Activated T-helper 1 cell treated with anti-CD3 and anti-CD28 coated beads, Interleukin-2, amount 50 U/mL, for 16 hours (primary cell): ENCODE measurements at places on chromosomes 4 and X.
A peak's percentile ranks its signal among the peaks of the same experiment; 100 is the strongest.

DNA sequence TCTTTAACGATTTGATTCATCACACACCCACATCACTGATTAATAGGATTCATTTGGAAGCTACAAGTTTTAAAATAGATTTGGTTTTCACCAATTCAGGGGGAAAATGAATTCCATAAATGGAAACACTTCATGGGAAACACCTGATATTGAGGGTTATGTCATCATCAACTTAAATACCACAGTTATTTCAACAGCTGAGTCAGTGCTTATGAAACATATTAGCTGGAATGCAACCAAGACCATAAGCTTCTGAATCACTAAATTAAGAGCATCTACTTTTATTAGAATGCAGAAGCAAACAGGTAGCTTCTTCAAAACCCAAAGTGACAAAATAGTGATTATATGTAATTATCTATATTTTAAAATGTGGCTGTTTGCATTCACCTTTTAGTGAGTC is 207.8 kb upstream of the DCAF8L1 start:
- DNase-seq = no peak

- peak; percentile 18 for DNase-seq
These were observed 2.7 kb upstream of the TIMP1 start for GRCh38 chrX:47579537-47579936.

DNA sequence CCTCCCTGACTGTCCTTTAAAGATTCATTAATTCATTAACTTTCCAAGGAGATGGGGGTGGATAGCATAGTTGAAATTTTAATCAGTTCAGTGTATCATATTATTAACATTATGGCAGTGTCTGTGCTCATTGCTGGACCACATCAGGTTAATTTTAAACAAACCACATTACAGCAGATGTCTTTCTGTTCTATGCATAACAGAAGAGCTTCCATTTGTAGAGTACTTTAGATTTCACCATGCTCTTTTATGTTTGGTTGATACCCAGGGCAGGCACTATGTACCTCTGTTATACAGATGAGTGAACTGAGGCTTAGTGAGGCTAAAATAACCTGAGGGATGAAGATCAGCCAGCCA is 41.1 kb downstream of the AFF2 start:
- no peak for DNase-seq

GRCh38 chr4:140807491-140808252 is 51.5 kb upstream of the TBC1D9 start:
- DNase-seq = no peak

- DNase-seq = no peak
These were observed 39.3 kb upstream of the NHSL2 start for GRCh38 chrX:71871367-71871766.

- no peak for DNase-seq
These were observed 6.7 kb downstream of the SPATA4 start for GRCh38 chr4:176188654-176189053.

DNA sequence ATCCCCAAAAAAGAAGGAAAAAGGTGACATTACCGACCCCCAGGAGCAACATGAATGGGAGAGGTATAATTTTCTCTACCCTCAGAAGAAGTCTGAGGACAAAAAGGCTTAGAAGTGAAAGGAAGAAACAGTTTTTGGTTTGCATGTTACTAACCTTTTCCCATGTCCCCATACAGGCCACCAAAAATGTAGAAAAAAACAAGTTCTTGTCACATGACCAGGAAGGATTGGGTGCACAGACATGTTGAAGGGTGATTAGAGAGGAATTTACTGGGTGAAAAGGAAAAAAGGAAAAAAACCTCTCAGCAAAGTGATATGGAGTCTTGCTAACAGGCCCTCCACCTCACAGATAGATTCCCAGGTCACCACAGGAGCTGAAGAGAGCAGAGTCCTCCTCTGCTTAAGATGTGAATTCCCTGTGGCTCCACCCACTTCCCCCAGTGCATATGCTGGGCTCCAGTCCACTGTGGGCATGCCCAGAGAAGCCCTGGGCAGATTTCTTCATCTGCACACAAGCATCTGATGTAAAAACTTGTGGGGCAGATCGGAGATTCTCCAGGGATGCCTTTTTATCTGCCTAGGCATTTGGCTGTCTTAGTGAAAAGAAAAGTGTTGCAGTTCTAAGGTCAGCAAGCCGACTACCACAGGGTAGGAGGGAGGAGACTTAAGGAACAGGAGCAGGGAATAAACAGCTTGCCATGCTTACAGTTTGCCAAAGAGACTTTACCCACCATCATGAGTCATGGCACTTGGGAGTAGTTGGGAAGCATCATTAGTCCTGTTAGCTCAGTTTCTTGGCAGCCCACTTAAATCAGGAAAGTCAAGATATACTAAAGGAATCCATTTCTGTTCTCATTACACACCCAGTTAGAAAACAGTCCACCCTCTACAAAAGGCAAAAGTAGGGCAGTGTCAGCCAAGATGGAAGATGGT is 25.0 kb upstream of the PASD1 start:
- no peak for DNase-seq
